ENCODE measurements at places on chromosomes 12 and 14.

GRCh38 chr12:94670898-94671297, 20.5 kb upstream of the TMCC3 start:
- DNase-seq, result no peak

- no peak for DNase-seq
Measured at GRCh38 chr12:124605883-124606774, 38.7 kb upstream of the NCOR2 start.

- DNase-seq, result no peak
Measured at GRCh38 chr12:24600996-24601395, 347.9 kb downstream of the BCAT1 start.

GRCh38 chr14:54529811-54530210, 20.1 kb downstream of the CGRRF1 start:
- no peak for DNase-seq

- no peak for DNase-seq
Measured at GRCh38 chr14:86597279-86597678, 1067.3 kb downstream of the FLRT2 start.

DNA sequence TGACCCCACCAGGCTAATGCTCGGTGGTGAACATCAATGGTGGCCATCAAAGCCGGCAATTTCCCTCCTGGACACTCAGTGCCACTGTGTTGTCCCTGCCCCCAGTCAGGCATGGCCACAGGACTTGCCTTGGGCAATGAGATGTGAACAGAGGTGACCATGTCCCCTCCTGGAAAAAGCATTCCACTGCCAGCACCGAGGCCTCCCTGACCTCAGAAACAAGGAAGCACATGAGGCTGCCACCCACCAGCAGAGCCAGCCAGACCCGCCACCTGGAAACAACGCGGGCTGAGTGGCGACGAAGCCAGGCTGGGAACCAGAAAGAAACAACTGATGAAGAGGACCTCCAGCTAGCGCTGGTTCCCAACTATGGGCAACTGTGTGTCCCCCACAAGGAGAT, 31.8 kb downstream of the ITPK1 start:
- no peak for DNase-seq

DNA sequence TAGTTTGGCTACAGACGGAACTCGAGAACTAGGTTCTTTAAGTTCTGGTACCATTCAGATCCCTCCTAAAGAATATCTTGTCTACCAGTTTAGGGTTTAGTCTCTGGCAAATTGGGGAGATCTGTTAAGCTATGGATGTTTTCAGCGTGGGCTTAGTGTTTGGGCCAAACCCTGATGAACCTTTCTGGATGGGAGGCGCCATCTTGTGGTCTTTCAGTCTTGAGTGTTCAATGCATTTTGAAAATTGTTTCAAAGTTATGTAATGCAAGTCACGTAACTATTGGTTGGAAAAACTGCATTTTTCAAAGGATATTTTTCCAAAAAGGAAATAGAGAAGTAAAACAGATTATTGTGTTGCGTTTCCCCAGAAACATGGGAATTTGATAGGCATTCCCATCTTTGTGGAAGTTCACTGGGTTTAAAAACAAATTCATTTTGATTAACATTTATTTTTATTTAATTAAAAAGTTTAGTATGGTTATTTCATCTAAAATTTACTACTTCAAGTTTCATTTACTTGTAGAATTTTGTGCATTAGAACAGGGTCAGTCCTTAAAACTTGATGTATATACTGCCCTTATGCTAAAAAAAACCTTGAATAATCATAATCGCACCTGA, 169.0 kb downstream of the PRIMA1 start:
- no peak for DNase-seq

DNA sequence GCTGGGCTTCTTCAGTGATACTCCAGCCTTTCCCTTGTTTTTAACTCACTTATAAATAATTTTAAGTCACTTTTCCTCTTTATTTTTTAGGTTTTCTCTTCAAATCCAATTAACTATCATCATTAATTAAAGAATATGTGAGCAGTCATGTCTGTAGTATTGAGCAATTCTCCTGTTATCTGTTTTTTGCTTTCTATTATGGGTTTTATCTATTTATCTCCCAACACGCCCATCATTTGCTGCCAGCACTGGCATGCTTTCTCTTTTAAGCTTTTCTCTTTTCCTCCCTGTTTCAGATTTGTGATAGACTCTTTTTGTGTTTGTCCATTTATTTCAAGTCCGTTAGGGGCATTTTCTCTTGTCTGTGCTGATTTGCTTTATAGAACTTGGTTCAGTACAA, 72.3 kb downstream of the CRADD start:
- no peak for DNase-seq

- no peak for DNase-seq
Measured at GRCh38 chr12:66236969-66237368, 48.0 kb downstream of the IRAK3 start.

DNA sequence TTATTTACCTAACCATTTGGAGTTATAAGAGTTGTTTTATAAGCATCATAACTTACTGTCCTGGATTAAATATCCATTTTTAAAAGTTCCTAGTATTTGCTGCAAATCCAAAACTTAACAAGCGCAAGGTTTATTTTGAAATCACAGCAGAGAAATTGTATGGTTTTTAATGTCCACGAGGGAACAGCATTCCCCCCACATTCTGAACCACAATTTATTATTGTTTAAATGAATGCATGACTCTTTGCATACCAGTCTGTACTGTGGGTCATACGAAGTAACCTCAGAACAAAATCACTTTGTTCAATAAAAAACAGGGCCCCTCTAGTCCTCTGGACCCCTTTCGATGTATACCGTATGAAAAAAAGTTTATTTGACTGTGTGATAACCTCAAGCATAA, 75.9 kb downstream of the DACT1 start:
- DNase-seq, result no peak

Measured in NCI-H2029 treated with DMSO at 0.1 percent for 48 hours (cell line).